Endothelial cell of umbilical vein (primary cell): ENCODE measurements at places on chromosomes 12 and 14. TPM values are rescaled to one million over a fixed set of nuclear protein-coding genes. Genes with fewer than 3 reads are reported as not detected.

DNA sequence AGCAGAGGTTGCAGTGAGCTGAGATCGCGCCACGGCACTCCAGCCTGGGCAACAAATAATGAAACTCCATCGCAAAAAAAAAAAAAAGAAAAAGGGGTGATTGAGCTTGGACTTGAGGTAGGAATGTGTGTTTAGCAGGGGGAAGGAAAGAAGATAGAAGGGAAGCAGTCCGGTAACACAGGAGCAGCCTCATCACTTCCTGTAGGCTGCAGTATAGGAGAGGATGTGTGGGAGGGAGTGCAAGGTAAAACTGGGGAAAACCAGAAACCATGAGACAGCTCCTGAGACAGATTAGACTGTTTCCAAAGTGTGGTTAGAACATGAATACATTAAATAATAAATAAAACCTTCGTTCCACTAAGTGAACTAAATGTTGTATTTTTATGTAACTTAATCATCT is 49.2 kb downstream of the FGD4 start:
- no peak for DNase-seq

GRCh38 chr12:111494676-111495075 is 89.0 kb downstream of the SH2B3 start:
- DNase-seq: no peak

Gene P2RX2
- polyA plus RNA-seq: not detected in 2 replicates

DNA sequence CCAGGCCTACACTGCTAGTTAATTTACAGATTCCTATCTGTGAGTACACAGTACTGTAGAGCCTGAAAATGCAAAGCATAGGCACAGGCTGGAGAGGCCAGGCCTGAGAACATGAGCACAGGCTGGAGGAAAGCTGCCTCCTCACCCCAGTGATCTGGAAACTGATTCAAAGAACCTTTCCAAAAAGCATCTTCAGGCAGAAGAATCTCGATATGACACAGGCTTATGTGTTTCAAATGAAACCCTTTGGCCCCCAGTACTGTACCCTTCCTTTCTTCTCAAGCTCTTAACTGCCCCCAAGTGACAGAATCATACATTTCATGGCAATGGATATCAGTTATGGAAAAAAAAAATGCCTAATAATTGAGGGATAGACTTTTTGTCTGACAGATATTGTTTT is 122.0 kb downstream of the KCNC2 start:
- no peak for DNase-seq

DNA sequence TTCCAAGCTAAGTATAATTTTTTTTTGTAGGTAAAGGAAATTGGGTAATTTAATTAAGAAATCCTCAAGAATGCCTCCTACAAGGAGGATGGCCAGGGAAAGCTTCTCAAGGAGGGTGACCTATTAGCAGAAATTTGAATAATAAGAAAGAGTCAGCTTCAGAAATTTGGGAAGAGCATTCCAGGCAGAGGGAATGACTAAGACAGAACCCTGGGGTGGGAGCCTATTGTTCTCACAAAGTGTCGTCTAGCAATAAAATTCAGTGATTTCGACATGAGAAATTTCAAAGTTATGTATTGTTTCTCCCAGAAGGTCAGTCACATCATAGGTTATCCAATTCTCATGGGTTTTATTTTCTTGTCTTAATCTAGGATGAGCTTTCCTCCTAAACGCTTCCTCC is 1168.4 kb downstream of the AACS start:
- no peak for DNase-seq

DNA sequence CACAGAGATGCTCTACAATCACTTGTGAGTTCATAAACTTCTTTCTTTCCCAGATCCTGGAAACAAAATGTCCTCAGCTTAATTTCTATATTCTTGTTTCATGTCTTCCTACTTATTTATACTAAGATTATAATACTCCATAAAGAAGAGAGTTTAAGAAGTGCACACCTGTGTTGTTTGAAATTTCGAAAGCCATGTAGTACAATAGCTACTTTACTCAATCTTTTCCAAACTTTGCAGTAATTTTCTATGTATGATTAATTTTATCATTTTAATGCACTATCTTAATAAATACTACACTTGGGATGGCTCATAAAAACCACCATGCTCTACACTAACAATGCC is 300 bp upstream of the TTC5 start:
- DNase-seq: no peak

GRCh38 chr14:90599748-90600507 is 203.1 kb downstream of the CALM1 start:
- DNase-seq: no peak

Gene IKZF4
- 2.5 and 3.4 TPM in 2 replicates for polyA plus RNA-seq

Gene TTC9
- 0.06 TPM in 2 replicates for polyA plus RNA-seq

DNA sequence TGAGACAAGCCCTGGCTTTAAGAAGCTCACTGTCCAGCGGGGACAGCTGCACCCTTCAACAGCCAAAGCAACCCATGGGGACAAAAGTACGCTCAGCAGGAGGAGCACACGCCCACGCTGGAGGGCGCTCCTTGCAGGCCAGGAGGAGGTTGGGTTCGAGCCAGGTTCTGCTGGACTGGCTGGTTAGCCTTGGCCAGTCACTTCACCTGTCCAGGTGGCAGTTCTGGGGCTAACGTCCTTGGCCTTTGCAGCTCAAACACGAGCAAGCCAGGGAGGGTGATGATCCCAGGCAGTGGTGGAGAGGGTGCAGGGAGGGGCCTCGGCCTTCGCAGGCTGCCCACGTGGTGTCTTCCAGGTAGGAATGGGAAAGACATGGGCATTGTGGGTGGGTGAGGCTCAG is 13.1 kb downstream of the CHGA start:
- no peak for DNase-seq

Gene MANSC1
- 24.8 and 37.0 TPM in 2 replicates for polyA plus RNA-seq

Gene KRT71
- polyA plus RNA-seq: not detected in 2 replicates

DNA sequence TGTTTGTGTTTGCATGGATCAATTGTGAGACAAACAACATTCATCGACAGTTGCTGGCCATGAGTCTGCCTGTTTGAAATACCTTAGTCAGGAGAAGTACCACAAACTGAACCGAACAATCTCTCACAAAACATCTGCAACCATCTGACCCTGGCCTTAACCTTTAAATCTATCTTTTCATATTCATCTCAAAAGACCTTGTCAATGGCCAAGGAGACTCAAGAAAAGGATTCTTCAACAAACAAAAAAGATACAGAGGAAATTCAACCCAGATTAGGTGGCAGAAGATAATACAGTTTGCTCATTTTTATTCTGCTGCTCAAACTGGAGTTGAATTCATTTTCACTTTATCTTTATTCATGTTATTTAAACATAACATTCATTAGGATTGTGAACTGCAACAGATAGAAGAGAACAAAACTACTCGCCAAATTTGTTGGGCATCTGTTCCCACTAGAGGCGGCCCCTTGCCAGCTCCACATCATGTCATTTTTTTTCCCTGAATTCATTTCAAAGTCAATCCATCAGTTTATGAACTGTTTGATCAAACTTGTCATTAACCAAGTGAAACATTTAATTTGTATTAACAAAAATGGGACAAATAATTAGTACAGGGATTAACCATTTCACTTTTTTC is 152.3 kb upstream of the OTX2 start:
- no peak for DNase-seq

GRCh38 chr12:27285403-27285802 is 41.3 kb downstream of the STK38L start:
- DNase-seq: peak; percentile 57

- DNase-seq: no peak
These were observed 75.2 kb downstream of the TTC9 start for GRCh38 chr14:70716958-70717357.

Gene OR10G3
- not detected in 2 replicates for polyA plus RNA-seq

DNA sequence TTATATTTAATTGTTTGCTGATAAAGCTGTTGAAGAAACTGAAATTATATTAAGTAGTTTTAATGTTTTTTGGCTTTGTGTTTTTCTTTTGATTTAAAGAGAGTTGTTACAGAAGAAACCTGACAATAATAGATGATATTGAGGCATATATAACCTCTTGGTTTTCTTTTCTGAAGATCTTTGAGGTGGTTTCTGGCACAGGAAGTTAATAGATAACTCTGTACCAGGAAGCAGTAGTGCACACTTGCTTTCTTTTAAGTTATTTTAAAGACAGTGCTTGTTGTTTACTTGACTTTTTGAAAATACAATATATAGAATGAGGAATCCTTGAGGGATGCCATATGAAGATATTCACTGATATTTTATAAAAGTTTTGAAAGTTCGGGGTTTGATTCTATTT is 209.0 kb upstream of the FBXO33 start:
- DNase-seq: no peak

- no peak for DNase-seq
These were observed 17.4 kb downstream of the TAMALIN start for GRCh38 chr12:52023976-52024688.

DNA sequence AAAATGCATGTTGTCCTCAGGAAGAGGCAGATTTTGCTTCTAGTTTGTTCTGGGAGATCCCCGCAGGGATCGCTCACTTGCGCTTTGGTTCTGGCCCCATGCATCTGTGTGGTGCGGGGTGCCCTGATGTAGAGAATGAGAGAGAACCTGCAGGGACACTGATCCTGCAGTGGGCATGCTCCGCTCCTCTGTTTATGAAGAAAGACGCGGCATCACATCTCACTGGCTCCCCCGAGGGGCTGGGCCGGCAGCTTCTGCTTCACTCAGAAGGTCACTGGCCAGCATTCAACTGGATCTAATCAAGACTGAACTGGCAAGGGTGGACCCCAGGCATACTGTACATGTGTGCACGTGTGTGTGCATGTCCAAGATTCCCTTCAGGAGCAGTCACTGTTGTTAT is 164.2 kb downstream of the CALM1 start:
- DNase-seq: no peak

Gene C12orf60
- 0.52 and 0.57 TPM in 2 replicates for polyA plus RNA-seq

- DNase-seq: no peak
These were observed 29.5 kb downstream of the PPP4R4 start for GRCh38 chr14:94203473-94204210.

DNA sequence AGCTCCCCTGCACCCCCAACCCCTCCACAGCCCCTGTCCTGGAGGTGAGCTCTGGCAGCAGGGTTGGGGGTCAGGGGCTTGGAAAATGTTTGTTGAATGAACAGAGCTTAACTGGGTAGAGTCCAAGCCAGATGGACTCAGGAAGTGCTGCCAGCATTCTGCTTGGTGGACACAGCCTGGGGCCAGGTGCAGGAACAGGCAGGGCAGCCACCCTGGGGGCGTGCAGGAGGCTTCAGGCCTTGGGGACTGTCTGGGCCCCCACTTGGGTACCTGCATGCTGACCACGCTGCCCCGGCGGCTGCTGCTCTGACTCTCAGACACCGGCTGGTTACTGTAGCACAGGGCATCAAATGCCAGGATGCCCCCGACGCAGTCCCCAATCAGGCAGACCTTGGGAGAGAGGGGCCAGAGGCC is 15.7 kb downstream of the ARL6IP4 start:
- no peak for DNase-seq

DNA sequence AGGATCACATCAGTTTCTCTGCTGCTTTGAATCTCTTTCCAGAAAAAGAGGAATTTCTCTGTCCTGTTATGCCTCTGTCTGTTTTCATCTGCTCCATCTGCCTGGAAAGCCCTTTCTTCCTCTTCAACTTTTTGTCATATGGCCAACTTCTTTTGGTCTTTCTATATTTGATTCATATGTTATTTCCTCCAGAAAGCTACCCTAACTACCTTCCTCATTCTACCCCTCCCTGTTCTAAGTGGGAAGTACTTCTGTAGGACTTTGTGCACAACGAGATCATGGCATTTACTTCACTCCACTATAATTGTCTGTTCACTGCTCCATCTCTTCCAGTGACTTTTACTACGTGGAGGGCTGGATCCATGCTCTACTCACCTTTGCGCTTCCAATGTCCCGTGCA is 5.9 kb downstream of the CLEC4D start:
- DNase-seq: no peak

DNA sequence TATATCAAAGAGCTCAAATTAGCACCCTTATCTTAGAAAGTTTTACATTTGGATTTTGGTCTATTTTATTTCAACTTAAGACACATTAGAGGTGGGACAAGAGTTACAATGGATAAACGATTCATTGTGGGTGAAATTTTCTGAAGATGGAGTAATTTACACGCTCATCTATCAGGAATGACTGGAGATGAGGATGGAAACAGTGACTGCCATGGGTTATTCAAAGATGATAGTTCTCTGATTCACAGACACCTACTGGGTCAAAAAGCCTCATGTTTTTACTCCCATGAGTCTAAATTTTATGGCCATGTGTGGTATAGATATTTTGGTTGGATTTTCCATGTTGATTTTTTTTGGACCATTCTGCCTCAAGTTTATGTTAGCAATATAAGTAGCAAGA is 22.1 kb downstream of the SAMD4A start:
- DNase-seq: no peak

DNA sequence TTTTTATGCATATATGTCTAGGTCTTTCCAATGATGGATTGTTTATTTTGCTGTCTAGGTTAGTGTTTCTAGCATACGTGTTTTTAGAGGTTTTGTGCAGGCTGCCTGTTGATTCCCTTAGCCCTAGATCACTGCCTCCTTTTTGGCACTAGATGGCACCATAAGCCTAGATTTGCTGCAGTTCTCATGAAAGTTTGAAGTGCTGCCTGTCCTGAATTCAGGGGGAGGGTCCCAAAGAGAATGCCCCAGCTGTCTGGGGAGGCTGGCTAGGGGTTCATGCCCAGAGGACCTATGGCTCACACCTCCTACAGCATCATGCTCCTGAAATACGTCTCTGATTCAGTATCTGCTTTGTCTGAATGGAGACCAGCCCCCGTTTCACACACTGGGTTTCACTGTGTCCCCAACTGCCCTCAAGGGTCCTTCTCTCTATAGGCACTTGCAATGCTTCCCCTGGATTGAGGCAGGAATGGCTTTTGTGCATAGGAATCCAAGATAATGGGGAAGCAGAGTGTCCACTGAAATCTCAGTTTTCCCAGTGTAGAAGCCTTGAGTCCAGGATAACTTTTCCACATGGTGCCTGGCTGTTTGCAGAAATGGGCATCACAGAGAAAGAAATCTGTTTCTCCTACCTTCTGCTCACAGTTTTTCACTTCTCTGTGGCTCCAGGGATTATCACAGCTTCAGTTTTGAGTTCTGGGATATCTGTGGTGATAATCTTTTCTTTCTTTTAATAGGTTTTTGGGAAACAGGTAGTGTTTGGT is 14.2 kb upstream of the TXNRD1 start:
- DNase-seq: peak; percentile 74

GRCh38 chr14:51069055-51069454 is 25.9 kb downstream of the TRIM9 start:
- DNase-seq: no peak

- DNase-seq: no peak
These were observed 77.8 kb upstream of the GRIP1 start for GRCh38 chr12:66756631-66757030.

Gene AKAP3
- 0.18 and 0.24 TPM in 2 replicates for polyA plus RNA-seq

DNA sequence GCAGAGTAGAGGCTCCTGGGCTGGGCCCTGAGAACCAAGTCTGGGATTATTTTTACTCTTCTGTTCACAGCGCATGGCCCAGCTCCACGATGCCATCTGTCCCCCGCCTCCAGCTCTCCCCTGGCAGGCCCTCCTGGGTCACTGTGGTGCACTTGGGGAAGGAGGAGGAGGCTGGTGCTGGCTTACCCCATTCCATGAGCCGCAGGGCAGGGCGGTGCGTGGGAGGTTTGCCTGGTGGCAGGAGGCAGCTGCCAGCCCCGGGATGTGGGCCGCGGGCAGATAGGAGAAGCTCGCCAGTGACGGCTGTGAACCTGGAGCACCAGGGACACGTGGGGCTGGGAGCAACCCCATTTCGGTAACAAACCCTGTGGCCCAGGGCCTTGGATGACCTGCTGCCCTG is 23.2 kb downstream of the TEAD4 start:
- no peak for DNase-seq
